ENCODE measurements at places on chromosomes 13 and 19.
A peak's percentile ranks its signal among the peaks of the same experiment; 100 is the strongest.

GRCh38 chr19:18174983-18175382 is 1.4 kb downstream of the IFI30 start:
- no peak for DNase-seq

- no peak for DNase-seq
These were observed 240.4 kb downstream of the KCNRG start for GRCh38 chr13:50255639-50256038.

DNA sequence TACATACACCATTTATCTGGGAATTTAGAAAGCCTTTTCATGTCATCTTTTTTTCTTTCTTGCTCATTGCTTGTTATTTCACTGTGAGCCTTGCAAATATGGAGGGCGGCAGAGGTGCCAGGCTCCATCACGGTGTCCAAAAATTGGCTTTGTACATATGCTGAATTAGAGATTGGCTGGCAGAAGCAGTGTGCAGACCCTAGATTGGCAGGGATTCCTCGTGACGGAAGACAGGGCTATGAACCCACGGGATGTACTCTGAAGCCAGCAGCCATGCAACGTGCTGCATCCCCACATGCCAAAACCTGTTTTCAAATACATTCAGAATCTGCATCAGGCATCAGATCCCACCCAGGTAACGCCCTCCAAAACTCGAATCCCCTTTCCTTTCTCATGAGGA is 142.8 kb downstream of the ZIC5 start:
- DNase-seq, result no peak

DNA sequence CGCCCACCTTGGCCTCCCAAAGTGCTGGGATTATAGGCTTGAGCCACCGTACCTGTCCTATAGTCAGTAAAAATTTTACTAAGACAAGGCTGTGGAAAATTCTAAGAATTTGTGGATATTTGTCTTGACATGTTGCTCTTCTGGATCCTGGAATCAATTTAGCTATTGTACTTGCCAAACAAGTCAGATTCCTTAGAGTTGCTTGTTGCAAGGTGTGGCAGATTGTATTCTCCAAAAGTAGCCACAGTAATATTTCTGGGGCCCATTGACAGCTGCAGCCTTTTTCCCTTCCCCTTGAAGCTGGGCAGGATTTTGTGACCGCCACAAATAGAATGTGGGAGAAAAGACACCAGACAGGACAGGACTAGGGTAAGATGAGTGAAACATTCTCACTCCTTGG is 98.8 kb upstream of the TMTC4 start:
- DNase-seq, result no peak

GRCh38 chr13:30163441-30163840 is 143.9 kb downstream of the KATNAL1 start:
- no peak for DNase-seq

DNA sequence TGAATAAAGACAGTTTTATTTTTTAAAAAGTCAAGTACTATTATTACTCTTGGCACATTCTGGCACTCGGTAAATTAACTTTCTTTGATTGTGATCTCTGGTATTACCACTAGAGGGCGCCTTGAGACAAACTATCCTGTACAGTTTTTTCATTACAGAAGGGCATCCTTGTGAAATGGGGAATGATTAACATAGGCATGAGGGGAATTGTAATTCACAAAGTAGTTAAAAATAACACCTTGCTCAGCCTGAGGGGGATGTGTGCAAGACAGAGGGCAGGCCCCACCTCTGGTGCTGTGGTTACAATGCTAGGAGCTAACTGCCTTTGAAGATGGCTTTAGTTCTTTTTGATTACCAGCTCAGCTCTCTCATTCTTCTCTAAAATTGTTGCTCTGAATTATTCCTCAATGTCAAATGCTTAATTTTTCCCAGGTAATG is 24.2 kb upstream of the C1QTNF9B start:
- peak; percentile 48 for DNase-seq

DNA sequence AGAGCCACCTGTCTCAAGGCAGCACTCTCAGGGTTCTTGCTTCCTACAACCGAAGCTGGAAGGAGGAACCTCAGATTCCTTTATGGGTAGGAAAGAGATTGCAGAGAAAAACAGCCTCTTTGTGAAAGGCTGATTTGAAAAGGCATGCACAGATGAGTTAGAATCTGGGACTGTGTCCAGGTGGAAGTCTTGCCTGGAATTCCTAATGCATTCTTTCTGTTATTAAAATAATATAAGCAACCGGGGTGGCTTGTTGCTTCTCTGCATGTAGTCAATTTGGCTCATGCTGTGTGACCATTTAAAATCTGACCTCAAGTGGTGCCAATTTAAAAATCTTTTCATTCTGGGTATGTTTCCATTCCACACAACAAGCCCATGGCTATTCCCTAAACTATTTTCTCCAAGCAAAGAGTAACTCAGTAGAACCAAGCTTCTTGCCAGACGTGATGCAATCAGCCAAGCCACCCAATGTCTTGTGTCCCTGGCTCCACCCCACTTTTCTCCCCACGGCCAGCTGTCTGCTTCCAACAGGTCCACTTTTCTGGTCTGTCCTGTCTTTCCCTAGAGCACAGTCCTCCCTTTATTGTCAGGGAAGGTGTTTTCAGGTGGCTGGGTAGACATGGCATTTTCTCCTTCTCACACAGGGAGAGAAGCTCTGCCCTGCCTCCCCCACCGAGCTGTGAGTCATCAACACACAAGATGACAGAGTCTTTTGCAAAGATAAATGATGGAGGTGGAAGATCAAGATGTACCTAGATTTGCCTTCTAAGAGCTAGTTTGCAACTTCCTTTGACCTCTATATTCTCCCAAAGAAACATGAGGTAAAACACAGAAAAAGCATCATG is 394.3 kb downstream of the FOXO1 start:
- DNase-seq, result no peak

DNA sequence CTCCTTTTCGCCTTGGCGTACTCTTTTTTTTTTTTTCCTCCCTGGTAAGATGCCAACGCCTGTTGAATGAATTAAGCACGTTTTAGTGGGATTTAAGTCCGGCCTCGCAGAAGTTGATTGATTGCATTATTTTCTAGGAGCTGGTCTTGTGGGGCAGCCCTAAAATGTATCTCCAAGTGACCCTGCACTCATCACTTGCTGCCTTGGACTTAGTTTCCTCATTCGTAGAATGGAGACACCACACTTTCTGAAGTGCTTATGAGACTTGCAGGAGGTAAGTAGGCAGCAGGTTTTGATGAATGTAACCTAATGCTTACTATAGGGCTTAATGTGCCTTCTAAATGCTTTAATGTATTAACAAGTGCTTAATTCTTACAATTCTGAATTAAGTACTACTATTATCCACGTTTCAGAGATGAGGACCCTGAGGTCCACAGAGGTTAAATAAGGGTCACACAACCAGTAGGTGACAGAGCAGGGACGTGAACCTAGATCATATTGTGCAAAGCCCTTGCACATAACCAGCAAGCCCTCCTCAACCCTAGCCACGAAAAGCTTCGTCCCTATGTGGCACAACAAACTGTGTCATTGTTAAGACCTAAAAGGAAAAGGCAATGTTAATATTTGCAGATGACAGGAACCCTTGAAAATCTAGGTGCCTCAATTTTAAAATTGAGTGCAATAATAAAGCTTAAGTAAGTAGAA is 514 bp upstream of the ARGLU1 start:
- DNase-seq, result no peak

DNA sequence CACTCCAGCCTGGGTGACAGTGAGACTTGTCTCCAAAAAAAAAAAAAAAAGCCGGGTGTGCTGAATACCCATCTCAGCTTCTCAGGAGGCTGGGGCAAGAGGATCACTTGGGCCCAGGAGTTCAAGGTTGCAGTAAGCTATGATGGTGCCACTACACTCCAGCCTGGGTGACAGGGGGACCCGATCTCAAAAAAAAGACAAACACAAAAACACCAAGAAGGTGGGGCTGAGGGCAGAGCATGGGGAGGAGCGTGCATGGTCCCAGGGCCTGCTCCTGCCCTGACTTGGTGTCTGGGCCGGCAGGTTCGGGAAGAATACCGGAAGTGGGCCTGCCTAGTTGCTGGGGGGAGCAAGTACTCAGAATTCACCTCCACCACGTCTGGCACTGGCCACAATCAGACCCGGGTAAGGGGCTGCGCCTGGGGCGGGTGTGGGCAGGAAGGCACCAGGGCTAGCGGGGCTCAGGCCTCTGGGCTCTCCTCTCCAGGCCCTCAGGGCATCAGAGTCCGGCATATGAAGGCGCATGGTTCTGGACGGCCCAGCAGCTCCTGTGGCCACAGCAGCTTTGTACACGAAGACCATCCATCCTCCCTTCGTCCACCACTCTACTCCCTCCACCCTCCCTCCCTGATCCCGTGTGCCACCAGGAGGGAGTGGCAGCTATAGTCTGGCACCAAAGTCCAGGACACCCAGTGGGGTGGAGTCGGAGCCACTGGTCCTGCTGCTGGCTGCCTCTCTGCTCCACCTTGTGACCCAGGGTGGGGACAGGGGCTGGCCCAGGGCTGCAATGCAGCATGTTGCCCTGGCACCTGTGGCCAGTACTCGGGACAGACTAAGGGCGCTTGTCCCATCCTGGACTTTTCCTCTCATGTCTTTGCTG is 11.3 kb downstream of the DDX39A start:
- no peak for DNase-seq

- no peak for DNase-seq
These were observed 6.5 kb downstream of the IGLON5 start for GRCh38 chr19:51317968-51318367.

All from kidney (tissue), 22 donors.